ENCODE measurements at places on chromosomes 3 and 15.

DNA sequence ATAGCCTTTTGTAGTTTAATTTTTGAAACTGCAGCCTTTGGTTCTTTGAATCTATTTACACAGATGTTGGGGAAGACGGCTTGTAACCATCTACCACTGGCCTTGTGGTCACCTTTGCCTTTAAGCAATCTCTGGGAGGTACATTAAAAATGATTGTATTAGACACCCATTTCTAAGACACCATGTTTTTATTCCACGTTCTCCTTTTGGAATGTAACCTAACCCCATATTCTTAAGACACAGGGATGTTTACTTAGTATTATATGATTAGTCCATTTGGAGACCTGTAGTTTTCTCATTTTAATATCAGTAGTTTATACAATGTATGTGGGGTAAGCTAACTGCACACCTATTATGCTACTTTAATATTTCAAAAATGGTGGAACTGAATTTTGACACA lies 175.1 kb upstream of the PLSCR5 start:
- no peak for DNase-seq

DNA sequence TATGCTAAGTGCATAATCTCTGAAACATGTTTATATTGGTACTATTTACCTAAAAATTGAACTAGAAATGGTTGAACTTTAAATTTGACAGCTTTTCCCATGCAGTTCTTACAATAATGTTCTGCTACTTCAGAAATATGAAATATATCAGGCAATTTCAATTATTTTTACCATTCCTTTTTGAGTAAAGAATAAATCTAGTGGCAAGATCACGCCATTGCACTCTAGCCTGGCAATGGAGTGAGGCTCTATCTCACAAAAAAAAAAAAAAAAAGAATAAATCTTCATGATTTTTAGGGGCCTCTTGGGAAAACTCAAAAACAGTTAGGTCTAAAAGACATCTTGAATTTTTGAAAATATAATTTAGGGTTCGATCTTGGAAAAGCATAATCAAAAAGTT lies 10.6 kb upstream of the DNAAF4 start:
- no peak for DNase-seq

GRCh38 chr15:75167588-75168350 lies 33.9 kb upstream of the C15orf39 start:
- no peak for DNase-seq

GRCh38 chr3:71142441-71143161 lies 440.9 kb downstream of the FOXP1 start:
- no peak for DNase-seq

GRCh38 chr3:121759541-121760202 lies 10.1 kb upstream of the GOLGB1 start:
- DNase-seq: no peak

All from tongue (tissue), 3 donors.